Neuronal stem cell (in vitro differentiated cells): ENCODE measurements at places on chromosomes 11 and 22.

DNA sequence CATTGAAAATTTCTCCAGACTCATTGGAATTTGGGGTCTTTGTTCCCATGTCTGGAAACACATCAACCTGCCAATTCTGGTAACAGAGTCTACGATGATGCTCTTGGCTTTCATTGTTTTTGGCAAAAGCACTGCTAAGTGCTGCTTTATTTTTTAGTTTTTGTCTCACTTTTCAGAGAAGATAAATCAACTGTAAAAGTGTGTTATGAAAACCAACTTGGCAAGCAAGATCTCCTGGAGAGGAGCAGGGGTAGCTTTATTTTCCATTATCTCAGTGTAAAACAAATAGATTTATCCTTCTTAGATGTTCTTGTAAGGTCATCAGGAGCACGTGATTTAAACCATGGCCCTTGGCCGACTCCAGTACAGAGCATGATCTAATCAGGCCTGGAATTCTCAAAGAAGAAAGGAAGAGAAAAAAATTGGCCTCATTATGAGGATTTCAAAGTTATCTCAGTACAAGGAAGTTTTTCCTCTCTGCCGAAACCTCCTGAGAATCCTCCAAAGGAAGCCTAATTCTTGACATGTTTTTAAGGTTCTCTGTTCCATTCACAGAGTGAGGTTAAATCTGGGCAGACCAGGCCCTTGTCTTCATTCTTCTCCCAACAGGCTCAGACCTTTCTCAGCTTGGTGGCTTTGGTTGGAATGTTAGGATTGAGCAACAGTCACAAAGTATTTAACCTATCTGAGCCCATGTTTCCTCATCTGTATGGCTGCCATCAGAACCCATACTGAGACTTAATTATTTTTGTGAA, 16.4 kb upstream of the PAMR1 start:
- no peak for DNase-seq

- no peak for DNase-seq
Measured at GRCh38 chr22:17896586-17896985, 122.3 kb upstream of the BID start.

DNA sequence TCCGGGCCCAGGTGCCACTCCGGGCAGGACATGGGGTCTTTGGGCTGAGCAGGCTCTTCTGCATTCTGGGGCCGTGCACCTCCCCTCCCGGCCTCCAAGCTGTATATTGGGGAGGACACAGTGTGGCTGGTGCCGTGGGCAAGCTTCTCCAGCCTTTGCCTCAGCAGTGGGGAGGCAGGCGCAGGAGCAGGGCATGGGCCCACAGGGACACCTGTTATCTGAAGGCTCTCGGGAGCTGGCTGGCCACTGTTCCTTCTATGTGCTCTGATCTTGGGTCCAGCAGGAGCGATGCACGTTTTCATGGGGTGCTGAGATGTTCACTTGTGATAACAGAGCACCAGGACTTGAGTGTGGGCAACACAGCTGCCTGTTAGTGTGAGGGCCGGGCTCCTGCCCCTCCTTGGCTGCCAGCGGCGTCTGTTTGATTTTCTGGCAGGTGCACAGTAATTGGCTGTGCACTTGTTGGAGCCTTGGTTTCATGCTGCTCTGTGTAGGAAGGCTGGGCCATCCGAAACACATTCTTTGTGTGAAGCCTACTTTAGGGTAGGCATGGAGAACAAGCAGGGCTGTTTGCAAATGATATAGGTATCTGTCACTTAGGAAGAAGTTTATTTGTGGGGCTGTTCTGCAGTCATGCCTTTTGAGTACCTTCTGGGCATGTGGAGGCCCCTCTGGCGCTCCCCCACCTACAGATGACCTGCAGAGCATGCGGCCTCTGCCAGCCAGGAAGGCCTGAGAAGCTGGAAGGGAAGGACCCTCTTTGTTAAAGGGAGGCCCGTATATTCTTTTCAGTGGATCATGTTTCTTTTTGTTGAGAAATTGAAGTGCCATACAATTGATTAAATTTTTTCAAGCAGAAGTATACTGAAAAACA, 201.5 kb downstream of the TBC1D22A start:
- no peak for DNase-seq

DNA sequence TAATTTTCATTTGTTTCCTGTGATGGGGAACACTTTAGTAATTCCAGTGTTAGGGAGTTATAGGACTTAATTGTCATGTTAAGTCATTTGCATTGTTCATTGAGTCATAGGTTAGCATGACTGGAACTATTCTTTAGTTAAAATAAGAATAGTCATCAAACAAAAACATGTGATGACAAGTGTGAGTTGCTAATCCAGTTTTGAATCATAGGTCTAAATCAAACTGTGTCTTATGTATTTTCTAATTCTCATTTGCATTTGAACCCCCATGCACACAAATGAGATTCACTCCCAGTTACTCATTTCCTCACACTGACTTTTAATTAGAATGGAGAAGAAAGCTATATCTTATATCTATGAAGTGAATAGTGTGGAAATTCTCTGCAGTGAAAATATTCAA, 405.6 kb downstream of the LRRC4C start:
- no peak for DNase-seq

DNA sequence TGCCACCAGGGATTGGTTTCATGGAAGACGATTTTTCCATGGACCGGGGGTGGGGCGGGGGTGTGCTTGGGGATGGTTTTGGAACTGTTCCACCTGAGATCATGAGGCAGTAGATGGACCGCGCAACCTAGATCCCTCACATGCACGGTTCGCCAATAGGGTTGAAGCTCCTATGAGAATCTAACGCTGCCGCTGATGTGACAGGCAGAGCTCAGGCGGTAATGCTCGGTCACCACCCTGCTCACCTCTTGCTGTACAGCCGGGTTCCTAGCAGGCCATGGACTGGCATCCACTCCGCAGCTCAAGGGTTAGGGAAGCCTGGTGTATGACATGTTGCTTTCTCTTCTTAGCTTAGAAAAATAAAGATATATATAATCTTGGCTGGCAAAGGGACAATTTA, 22.0 kb downstream of the RBX1 start:
- DNase-seq = no peak

DNA sequence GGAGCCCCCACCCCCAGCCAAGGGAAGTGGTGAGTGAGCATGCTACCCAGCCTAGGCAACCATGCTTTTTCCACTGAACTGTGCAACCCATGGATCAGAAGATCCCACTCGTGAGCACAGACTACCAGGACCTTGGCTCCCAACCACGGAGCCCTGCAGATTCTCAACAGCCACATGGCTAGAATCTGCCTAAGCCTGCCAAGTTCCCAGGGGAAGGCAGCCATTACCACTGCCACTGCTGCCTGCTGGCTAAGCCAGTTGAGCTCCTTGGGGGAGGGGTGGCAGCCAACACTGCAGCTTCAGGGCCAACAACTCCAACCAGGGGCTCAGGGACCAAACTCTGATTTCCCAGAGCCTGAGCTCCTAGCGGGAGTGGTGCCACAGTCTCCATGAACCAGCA, 195.8 kb downstream of the DLG2 start:
- no peak for DNase-seq

DNA sequence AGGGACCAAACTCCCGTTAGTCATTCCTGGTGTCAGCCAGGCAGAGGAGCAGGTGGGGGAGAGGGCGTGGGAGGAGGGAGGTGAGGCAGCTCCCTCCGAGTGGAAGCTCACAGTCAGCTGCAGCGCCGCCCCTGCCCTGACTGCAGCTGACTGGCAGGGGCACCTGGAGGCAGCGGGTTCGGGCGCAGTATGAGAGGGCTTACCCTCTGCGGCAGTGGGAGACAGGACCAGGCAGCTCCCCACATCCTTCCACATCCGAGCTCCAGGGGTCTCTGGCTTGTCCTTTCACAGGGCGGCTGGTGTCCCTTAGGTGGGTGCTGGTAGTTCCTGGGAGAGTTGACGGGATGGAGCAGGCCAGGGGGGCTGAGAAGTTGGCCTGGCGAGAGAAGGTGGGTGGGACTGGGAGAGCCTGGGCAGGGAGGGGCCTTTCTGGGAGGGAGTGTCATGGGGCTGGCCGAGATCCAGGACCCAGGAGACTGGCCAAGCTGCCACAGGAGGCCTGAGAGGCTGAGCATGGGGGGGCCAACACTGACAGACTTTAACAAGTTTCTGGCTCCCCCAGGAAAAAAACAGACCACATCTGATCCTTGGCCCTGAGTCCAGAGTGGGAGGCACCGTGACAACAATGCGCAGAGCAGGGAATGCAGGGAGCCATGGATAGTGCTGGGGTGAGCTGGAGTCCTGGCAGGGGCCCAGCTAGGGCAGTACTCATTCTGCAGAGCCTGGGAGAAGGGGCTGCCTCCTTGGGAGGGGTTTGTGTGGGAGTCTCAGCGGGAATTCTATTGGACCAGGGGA, 4.9 kb downstream of the ADORA2A start:
- no peak for DNase-seq

DNA sequence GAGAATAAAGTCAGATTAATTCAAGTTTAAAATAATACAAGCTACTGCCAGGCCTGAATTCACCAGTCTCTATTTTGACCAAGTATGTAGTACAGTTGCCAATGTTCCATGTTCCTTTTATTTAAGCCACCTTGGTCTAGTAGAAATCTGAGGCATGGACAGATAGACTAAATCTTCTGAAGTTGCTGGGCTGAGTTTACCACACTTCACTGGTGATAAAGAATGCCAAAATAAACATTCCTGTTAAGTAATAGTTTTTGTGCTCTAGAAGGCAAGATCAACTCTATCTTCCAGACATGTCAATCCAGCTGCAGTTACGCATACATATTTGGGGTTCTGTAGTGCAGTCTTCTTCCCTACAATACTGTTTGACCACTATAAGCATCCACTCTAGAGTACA, 83.9 kb upstream of the C11orf87 start:
- DNase-seq = no peak

DNA sequence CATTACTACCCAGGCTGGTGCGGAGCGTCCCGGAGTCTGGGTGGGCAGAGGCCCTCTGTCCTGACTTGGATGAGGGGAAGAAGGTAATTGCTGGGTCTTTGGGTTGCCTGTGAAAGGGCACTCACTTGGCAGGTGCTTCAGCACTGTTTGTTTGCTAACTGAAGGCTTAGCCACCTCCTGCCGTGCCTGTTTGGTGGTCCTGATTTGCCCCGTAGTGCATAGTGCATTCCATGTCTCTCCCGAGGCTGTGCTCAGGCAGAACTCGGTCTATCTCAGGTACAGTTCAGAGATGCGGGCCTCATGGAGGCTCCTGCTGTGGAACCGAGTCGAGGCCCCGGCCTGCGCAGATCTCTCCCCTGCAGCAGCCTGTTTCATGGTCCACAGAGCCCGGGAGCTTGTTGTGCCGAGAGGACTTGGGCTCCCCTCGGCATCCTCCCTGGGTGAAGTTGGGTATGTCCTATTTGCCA, 146.2 kb downstream of the TBC1D22A start:
- DNase-seq = no peak

DNA sequence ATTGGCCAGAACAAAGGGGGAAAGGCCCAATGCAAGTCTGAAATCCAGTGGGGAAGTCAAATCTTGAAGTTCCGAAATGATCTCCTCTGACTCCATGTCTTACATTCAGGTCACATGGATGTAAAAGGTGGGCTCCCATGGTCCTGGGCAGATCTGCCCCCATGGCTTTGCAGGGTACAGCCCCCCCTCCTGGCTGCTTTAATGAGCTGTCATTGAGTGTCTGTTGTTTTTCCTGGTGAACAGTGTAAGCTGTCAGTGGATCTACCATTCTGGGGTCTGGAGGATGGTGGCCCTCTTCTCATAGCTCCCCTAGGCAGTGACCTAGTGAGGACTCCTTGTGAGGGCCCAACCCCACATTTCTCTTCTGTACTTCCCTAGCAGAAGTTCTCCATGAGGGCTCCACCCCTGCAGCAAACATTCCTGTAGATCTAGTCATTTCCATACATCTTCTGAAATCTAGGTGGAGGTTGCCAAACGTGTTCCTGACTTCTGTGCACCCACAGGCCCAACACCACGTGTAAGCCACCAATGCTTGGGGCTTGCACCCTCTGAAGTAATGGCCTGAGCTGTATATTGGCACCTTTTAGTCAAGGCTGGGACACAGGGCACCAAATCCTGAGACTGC, 9.3 kb downstream of the CARD18 start:
- no peak for DNase-seq

DNA sequence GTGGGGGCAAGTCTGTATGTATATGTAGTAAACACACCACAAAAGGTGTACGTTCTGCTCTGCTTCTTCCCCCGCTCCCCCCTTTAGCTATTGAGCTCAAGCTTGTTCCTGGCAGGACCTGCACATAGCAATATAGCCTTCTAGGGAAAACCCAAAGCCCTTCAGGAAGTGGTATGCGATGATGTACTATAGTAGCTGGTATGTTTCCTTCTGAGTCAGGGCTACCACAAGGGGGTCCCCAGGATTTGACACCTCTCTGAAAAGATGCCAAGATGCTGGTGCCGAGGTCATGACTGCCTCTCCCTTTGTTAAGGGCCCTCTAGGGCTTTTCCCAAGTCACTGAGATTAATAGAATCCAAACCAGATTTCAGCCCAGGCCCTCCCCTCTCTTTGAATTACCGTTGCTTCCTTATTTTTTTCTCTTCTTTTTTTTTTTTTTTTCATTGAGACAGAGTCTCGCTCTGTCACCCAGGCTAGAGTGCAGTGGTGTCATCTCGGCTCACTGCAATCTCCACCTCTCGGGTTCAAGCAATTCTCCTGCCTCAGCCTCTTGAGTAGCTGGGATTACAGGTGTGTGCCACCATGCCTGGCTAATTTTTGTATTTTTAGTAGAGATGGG, 268.4 kb downstream of the ETS1 start:
- DNase-seq = no peak

- no peak for DNase-seq
Measured at GRCh38 chr22:35988030-35988429, 40.6 kb downstream of the RBFOX2 start.

- no peak for DNase-seq
Measured at GRCh38 chr11:134645576-134645975, 233.5 kb upstream of the B3GAT1 start.

DNA sequence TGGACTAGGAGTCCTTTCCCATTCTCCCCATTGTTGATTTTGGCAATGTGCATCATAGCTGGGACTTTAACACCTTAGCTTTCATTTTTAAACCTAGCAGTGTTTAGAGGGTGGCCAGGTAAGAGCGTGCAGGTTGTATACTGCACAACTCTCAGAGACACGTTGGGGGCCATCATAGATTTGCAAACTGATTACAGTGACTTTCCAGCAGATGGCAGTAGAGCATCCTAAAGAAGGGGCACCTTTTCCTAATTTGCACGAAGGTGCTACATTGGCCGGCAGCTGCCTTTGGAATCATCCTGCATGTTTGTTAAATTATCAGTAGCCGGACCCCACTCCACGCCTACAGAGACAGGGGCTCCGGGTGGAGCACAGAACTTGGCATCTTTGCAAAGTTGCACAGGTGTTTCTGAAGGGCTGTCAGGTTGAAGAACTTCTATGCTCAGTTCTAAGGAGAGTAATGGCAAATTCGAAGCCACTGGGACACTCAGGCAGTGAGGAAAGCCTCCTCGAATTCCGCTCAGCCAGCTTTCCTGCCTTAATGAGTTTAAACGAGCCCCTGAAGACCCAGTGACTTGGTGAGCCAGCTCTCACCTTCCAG, 7.7 kb downstream of the LHFPL7 start:
- no peak for DNase-seq
